ENCODE measurements at places on chromosomes 11 and 22.
A peak's percentile ranks its signal among the peaks of the same experiment; 100 is the strongest.

DNA sequence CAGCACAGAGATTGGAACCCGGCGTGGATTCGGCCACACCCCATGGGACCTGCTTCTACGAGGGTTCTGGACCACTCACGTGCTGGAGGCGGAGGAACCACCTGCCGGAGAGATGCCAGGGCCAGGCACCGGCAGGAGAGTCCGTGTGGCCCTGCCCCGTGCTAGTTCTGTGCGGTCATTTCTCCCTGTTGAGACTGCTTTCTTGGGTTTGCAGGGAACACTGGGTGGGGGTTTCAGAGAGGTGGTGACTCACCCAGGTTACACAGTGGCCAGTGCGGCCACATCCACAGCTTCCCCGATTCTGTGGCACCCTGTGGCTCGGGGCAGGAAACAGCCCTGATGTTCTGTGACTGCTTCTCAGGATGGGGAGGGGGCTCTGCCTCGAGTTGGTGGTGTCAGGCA, 3.6 kb upstream of the PHLDA2 start:
- no peak for DNase-seq

- DNase-seq: peak; percentile 73
Measured at GRCh38 chr11:2940147-2940920, 11.1 kb upstream of the PHLDA2 start.

DNA sequence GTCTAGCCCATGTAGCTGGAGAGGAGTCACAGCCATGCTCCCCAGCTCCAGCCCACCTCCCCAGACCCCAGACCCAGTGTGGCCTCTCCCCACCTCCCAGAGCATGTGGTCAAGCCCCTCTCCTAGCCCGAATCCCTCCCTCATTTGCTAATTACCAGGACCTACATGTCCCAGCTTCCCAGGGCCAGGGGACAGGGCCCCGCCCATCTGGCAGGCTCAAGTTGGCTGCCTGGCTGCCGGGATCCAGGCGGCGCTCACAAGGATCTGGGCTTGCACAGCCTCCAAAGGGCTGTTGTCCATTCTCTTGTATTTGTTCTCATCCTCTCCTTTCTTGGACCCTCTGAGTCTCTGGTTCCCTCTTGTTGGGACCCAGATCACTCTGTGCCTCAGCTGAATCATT, 4.6 kb upstream of the MIF start:
- no peak for DNase-seq

- DNase-seq: no peak
Measured at GRCh38 chr11:108002476-108002875, 6.2 kb upstream of the CUL5 start.

GRCh38 chr11:7600205-7600775, 73.0 kb downstream of the CYB5R2 start:
- DNase-seq: no peak

- DNase-seq: no peak
Measured at GRCh38 chr11:112511911-112512310, 251.3 kb upstream of the PLET1 start.

DNA sequence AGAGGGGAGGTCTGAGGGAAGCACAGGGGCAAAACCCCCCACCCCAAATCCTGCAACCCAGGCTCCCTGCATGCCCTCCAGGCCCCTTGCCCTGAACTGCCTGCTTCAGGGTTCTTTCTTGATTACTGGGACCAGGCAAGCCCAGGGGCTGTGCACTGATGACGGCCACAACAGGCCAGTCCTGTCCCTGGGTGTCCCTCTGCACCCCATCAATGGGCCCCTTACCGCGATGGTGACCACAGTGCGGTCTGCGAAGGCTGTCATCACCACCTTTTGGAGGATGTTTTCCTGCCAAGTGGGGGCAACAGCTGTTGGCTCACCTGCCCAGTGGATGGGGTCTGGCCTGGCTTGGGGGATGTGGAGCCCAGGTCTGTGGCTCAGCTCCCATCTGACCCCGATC, 5.0 kb upstream of the KCNJ11 start:
- DNase-seq: no peak

DNA sequence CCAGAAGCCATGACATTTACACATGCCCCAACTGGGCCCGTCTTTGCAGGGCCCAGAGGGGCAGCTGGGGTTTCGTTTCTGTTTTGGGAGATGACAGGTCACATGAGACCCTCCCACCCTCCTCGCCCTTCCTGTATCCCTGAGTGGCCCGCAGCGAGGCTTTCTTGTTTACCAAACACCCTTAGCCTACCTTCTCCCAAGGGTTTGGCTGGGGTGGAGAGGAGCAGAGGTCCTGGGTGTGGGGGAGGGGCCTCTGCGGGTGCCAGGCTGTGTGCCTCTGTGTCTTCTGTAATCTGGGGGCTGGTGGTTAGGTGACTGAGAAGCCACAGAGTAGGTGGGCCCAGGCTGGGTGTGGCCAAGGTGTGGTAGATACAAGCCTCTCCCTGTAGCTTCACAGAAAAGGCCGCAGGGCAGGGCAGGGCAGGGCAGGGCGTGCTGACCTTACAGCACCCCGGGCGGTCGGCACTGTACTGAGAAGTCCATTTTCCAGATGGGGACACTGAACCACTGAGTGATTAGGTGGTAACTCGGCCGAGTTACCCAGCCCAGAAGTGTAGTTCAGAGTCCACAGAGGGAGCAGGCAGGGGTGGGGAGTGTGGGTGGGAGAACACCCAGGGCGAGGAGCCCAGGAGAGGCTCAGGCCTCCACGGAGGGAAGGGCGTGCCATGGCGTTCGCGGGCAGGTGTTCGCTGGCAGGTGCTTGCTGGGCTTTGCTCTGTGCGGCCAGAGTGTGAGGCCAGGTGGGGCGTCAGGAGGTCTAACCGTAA, 8.7 kb downstream of the PRR5 start:
- no peak for DNase-seq

GRCh38 chr11:105100206-105100605, 39.4 kb downstream of the CARD18 start:
- DNase-seq: no peak

DNA sequence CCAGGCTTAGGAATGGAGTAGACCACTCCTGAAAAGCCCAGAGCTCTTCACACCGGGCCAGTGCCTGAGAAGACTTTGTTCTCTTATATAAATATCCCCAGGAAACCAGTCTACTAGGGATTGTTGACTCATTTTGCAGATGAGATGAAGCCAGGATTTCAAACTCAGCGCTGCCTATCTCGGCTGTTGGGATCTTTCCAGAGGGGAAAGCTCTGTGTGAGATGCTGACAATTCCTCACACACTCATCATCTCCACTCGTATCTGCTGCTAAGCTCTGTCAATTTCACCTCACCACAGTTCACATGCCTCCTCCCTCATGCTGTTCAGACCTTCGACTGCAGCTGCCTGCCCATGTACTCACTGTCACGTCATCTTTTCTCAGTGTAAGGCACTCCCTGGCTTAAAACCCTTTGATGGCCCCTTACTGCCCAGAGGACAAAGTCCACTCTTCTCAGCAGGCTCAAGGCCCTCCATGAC, 12.5 kb downstream of the USH1C start:
- DNase-seq: no peak

DNA sequence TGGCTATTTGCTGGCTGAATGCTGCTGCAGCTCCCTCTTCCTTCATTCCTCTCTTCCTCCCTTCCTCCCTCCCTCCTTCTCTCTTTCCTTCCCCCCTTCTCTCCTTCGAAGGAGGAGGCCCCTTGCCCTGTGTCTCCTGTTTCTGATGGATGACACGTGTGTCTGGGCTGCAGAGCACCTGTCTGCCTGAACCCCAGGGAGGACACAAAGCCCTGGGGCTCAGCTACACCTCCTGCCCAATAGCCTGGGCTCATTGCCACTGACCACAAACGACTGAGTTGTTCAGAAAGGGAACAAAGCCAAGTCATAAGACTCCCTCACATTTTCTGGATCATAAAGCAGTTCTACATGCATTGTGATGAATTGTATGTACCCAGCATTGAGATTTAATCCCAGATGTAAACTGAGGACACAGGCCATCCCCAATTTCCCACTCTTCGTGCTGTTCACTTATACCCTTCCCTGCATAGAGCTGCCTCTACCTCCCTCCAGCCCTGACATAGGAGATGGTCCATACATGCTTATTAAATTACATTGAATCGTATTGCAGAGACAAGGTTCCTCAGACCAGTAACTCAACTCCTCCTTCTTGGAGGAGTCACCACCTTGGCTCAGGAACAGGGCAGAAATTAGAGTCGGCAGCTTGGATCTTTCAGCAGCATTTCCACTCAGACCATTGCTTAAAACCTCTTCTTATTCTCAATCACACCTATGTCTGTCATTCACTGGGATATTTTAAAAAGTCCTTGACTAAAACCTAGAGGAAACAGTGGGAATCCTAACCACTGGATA, 1.2 kb downstream of the CSRP3 start:
- no peak for DNase-seq

DNA sequence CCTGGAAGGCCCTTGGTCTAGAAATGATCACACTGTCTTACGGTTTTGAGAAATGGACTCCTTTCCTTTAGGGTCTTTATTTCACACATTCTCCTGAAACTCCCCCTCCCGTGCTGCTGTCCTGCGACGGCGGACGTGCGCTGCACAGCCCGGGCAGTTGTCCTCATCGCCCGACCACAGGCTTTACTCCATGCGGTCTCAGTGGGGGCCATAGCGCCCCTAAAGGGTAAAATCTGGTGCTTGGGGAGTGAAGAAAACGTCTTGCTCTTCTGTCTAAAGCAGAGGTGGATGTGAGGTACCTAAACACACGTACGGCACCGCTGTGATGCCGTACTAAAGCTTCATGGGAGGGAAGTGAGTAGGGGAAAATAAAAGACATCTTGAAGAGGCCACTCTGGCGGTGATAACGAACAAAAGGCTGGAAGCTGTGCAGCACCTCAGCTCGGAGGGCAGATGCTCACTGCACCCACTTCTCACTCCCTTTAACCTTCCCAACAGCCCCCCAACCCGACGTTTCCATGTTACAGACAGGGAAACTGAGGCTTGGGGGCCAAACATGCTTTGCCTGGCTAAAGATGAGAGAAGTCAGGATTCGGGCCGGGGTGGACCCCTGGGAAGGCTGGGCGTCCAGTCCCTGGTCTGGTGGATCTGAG, 22.6 kb downstream of the MPPED1 start:
- no peak for DNase-seq

DNA sequence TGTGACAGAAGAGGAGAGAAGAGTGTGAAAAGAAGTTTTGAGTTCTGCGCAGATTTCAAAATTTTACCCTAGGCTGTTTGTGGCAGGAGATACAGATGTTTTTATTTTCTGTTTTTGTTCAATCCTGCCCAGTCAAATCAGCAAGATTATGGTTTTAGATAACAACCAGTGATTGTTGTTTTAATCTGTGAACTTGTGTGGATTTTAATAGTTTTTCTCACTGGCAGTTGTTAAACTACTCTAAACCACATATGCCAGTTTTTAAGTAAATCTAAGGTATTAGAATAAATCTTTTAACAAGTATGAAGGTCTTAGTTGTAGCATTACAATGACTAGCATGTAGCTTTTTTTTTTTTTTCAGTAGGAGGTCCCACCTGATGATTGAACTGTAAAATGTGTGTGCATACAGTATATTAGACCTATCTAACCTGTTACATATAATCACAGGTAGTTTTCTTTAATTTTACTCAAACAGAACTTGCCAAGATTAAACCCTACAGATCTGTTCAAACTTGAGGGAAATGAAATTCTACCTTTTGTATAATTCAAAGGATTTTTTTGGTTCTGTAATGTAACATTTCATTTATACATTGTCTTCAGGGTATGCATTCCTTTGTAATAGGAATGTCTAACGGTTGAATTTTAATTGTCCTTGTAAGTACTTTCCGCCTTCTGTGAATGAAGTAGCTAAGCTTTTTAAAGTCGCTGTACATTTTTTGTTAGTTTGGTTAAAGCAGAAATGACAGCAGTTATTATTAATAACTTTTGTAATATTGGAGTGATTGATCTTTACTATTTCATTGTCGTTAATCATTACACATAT, 13.3 kb downstream of the ATXN10 start:
- DNase-seq: no peak

- no peak for DNase-seq
Measured at GRCh38 chr11:125457814-125458343, 38.2 kb downstream of the FEZ1 start.

- DNase-seq: no peak
Measured at GRCh38 chr11:118497831-118498230, 29.4 kb upstream of the TTC36 start.

DNA sequence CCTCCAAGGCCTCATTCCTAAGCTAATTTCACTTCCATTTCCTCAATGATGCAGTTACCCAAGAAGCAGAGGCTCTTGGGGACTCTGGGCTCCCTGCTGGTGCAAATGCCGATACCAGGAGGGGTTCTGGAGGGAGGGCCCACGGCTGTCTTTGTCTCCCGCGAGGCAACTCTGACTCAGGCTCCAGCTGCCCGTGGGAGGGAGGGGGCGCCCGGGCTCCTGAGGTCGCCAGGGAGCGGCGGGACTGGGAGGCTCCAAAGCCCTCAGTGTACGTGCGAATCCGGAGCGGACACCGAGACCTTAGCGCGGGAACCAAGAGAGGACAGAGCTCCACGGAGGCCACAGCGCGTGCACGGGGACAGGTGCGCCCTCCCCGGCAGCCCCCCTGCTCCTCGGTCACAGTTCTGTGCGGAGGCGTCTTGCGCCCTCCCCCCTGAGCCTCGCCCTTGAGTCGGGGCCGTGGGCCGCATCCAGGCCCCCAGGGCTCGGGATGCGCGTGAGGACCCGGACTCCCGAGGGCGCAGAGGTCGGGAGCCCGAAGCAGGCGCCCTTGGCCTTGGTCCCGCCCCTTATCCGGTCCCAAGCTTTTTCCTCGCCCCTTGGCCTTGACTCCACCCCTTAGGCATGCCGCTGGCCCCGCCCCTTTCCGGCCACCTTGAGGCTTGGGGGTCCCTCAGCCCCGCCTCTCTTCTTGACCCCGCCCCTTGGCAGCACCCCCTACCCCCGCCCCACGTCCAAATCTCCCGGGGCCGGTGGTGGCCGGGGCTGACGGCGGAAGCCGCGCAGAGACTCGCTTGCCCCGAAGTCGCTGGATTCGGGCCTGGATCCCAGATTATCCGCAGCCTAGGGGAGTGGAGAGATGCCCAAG, 4.7 kb upstream of the SHISA8 start:
- no peak for DNase-seq

DNA sequence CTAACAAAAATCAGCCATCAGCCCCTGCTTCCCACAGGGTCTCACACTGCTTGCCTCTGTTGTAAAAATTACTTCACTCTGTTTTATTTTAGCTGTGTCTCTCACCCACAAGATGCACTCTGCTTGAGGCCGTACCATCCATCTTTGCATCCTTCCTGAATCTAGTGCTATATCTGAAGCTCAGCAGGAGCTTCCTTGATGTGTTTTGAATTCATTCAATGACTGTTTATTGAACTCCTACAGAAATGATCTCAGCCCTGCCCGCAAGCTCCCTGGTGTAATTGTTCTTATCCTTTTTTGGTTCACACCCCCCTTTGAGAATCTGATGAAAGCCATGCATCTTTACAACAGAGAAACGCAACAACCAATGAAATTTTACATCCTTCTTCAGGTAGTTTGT, 310.2 kb upstream of the ZC3H12C start:
- no peak for DNase-seq

- no peak for DNase-seq
Measured at GRCh38 chr11:12276831-12277475, 100.4 kb upstream of the PARVA start.

DNA sequence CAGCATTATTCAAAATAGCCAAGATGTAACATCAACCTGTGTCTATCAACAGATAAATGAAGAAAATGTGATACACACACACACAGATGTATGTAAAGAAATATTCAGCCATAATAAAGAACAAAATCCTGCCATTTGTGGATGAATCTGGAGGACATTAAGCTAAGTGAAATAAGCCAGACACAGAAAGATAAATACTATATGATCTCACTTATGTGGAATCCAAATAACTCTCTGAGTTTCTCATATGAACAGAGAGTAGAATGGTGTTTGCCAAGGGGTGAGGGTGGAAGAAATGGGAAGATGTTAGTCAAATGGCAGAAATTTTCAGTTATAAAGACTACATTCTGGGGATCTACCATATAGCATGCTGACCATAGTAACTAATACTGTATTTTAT, 224.2 kb downstream of the GUCY1A2 start:
- DNase-seq: no peak

GRCh38 chr11:134639586-134640330, 227.7 kb upstream of the B3GAT1 start:
- DNase-seq: no peak
